Esophagus squamous epithelium (tissue), 5 donors: ENCODE measurements at places on chromosomes 1 and 21.
A peak's percentile ranks its signal among the peaks of the same experiment; 100 is the strongest.

DNA sequence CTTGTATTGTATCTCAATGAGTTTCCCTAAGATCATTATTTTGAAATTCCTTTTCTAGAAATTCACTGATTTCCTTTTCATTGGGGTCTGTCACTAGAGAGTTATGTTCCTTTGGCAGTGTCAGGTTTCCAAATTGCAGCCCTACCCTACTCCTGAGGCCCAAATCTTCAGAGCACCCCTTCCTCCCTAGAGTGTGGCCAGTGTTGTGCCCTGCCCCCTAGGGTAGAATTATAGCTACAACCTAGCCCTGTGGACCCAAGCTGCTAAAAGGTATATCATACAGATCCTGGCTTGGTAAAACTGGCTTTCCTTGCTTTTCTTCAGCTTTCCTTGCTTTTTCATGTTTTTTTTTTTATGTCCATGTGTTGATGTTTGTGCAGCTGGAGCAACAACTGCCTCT is 60.7 kb downstream of the DIPK1A start:
- DNase-seq: no peak

GRCh38 chr1:39829791-39830533 is 41.3 kb upstream of the BMP8B start:
- no peak for DNase-seq

GRCh38 chr1:28171246-28171645 is 5.2 kb downstream of the PTAFR start:
- no peak for DNase-seq

DNA sequence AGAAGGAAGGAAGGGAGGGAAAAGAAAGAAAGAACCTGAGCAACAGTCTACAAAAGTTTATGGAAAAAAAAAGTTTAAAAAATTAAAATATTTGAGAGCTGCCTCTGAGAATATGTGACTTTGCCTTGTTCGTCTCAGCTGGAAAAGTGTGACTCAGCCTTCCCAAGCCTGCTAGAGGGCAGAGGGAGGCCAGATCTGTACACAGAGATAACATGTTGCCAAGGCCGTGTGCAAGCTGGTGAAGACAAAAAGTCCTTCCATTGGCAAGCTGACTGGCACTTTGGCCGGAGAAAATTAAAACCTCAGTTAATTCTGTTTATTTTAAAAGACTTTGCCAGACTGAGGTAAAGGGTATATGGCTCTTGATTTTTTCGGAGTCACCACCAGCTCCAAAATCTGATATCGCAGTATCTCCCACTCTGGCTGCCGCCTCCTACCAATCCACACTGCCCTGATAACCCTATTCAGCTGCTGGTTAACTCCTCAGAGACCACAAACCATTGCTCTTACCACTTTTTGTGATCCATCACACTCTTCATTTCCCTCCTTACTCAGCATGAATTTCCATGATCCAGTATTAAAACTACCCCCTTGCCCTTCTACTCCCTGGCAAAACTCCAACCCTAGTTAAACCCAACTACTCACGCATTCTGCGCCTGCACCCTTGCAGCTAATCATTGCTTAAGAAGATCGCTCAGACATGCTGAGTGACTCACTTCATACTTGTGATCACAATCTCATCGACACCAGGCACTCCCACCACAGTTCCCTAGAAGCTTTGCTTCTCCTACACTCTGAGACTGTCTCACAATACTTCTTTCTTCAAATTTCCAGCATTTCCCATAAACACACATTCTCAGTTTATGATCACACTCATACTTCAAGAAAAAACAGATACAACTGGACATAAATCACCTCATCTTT is 5.7 kb upstream of the PPP1R15B start:
- no peak for DNase-seq

DNA sequence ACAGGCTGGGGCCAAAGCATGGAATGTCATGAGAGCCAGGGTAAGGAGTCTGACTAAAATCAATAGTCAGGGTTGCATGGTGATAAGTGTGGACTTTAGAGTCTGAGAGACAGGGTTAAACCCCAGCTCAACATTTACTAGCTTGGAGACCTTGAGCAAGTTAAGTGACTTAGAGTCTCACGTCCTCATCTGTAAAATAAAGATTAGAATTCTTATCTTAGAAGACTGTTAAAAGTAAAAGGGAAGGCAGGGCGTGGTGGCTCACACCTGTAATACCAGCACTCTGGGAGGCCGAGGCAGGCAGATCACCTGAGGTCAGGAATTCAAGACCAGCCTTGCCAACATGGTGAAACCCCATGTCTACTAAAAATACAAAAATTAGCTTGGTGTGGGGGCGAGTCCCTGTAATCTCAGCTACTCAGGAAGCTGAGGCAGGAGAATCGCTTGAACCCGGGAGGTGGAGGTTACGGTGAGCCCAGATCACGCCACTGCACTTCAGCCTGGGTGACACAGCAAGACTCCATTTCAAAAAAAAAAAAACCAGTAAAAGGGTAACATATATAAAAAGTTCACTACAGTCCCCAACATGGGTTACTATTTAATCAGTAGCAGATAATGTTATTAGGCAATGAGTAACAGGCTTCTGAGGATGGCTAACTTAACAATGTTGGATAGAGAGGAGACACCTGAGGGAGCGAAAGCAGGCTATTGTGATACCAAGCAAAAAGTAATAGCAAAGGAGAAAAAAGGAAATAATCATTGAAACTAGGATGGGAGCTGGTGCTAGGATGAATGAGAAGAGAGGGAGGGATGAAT is 20.8 kb downstream of the TMCO1 start:
- DNase-seq: no peak

DNA sequence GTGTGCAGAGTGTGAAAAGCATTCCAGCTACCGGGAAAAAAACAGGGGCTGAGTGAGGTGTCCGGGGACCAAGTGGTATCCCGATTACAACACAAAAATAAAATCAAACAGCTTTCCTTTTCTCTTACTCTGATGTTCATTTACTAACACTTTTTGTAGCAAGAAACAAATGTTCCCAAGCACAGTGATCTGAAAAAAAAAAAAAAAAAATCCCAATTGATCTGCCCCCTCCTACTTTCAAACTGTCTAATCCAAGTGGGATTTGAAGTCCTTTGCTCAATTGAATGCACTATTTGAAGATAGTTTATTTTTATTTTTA is 1.3 kb downstream of the BACE2 start:
- DNase-seq: no peak

GRCh38 chr1:114108751-114109255 is 44.9 kb downstream of the SYT6 start:
- DNase-seq: no peak

DNA sequence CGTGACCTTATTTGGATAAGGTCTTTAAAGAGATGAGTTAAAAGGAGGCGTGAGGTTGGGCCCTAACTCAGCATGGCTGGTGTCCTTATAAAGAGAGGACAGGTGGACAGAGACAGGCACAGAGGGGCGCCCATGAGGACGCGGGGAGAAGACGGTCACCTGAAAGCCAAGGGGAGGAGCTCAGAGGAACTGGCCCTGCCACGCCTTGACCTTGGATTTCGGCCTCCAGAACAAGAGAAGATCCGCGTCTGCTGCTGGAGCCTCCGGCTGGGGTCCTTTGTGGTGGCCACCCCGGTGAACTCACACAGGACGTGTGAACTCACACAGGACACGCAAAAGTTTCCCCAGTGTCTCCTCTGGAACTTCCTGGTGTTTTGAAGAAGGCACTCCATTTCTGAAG is 122.7 kb downstream of the SIK1 start:
- no peak for DNase-seq

- no peak for DNase-seq
Measured at GRCh38 chr1:168408884-168409283, 128.2 kb downstream of the TBX19 start.

DNA sequence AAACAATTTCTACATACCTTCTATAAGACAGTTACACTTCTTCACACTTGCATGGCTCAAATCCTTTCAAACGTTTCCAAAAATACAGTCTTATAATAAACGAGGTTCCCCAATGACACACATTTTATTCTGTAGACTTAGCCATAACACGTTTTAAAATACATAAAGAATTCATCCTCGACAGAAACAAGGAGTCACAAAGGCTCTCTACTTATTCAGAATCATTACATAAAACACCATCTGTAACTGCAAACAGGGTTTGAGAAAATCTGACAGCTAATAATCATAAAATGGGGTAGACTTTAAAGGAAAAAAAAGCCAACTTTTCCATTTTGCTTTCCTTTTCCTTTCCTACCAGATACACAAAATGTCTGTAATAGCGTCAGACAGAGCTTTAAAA is 1.8 kb downstream of the PIK3R3 start:
- no peak for DNase-seq

DNA sequence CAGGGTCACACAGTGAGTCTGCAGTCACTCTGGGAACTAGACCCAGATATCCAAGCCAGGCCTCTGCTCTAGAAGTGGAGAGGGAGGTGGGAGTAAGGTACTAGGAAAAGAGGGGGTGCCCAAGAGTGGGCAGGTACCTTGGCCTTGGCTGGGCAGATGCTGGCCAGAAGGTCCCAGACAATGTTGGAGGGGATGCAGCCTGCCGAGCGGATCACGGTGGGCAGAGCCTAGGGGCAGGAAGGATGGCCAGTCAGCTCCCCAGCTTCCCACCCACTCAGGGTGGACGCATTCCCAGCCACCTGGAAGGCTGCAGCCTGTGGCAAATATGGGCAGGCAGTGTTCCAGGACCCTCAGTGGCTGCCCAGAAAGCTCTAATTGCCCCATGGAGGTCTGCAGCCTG is 23.3 kb downstream of the SPOCD1 start:
- DNase-seq: no peak

GRCh38 chr1:178483251-178483957 is 13.4 kb downstream of the CLEC20A start:
- DNase-seq: no peak

GRCh38 chr1:79561521-79561978 is 555.0 kb upstream of the ADGRL4 start:
- no peak for DNase-seq

DNA sequence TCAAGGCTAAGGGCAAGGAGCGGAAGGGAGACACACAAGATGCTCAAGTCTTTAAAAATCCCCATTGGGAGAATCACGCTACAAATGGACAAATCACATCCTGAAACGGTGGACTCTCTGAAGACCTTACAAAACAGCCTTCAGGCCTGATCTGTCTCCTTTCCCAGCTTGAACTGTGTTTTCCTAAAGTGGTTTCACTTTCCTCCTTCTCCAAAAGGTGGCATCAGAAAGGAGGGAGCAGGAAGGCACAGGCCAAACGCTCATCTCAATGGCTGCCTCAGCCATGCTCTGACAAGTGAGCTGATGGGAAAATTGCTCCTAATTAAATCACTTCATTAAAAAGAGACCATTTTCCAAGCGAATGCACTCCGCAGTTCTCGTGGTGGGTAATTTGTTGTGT is 47.7 kb downstream of the UTP25 start:
- no peak for DNase-seq

- no peak for DNase-seq
Measured at GRCh38 chr1:13817906-13818305, 117.9 kb downstream of the PRDM2 start.

DNA sequence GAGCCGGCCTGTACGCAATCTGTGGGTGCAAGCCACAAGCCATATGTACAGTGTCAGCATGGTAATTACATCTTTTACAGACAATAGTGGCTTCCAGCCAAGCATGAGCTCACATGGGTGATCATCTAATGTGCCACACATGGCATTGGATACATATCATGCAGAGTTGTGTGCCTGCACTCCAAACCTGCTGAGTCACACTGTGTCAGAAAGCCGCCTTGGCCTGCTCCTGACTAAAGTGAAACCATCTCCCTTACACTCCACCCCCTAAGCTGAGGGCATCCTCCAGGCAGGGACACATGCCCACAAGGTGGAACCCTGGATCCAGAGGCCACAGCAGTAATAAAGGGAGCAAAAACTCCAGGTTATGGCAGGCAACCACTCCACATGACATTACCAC is 72.5 kb downstream of the KCNT2 start:
- no peak for DNase-seq

DNA sequence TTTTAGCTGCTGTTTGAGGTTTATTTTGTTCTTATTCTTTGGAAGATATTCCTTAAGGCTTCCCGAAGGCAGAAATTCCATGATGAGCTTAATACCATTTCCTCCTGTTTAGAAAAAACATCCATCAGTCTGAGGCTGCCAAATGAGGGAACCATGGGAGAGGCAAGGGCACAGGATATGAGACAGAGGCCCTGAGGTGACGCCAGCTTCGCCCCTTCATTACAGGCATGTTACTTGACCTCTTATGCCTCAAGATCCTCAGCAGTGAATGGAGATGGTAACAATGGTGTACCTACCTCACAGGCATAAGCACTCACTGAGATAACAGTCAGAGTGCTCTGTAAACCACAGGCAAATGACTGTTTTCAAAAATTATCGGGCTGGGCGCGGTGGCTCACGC is 93.6 kb downstream of the RAVER2 start:
- no peak for DNase-seq

GRCh38 chr1:74368335-74368734 is 133.1 kb downstream of the TNNI3K start:
- no peak for DNase-seq

- DNase-seq: no peak
Measured at GRCh38 chr21:19850157-19850556, 1148.1 kb upstream of the NCAM2 start.

GRCh38 chr1:115062542-115063004 is 26.7 kb downstream of the TSPAN2 start:
- DNase-seq: peak; percentile 25

- no peak for DNase-seq
Measured at GRCh38 chr1:53381790-53382401, 54.0 kb upstream of the LRP8 start.

GRCh38 chr1:233081735-233082134 is 131.3 kb downstream of the NTPCR start:
- no peak for DNase-seq

DNA sequence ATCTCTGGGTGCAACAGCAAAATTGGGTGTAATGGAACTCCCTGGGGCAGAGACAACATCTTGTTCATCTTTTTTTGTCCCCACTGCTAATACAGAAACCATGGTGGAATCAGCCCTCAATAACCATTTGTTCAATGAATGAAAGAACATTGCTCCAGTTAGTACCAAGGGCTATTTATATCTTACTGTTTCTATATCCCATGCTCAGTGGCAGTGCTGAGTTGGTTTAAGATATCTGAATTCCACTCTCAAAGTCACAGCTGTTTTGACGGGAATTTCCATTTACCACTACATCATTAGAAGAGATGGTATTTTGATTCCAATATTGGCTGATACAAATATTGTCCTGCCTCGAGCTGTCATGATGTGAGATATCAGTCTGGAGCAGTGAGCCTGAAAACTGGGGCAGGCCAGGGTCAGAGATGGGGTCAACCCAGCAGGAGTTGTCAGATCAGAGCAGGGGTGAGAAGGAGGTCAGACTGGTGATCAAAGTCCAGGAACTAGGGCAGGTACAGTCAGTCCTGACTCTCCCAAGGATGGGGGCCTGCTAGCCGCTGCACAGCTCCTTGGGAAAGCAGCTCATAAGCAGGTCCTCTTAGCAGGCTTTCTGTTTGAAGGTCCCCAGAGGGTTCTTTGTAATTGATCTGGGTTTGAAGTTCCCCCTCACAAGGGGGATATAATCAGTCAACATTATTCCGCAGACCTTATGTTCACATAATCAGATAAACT is 5.8 kb upstream of the PHC2 start:
- no peak for DNase-seq

- no peak for DNase-seq
Measured at GRCh38 chr1:6795661-6796060, 10.4 kb downstream of the CAMTA1 start.
